A549 treated with Mapracorat at 1 μM for 4 hours (cell line): ENCODE measurements at places on chromosomes 5 and 9. TPM values are rescaled to one million over a fixed set of nuclear protein-coding genes. Genes with fewer than 3 reads are reported as not detected.

Gene IFNB1
- total RNA-seq, result not detected in 5 replicates

Gene SPATA31A1
- not detected in 5 replicates for total RNA-seq

Gene PLAC8L1
- not detected in 5 replicates for total RNA-seq

Gene SLC35D2
- 16.9 to 21.9 TPM (median 20.8 TPM) in 5 replicates for total RNA-seq

Gene HRH2
- total RNA-seq, result 0.38 to 0.70 TPM (median 0.53 TPM) in 5 replicates

Gene LCN15
- not detected in 5 replicates for total RNA-seq

Gene DND1
- 0.66 to 1.0 TPM (median 0.88 TPM) in 5 replicates for total RNA-seq

Gene ITK
- total RNA-seq, result 0.05 TPM in 3 of 5 replicates, not detected in the others

Gene BAG1
- total RNA-seq, result 121 to 144 TPM (median 138 TPM) in 5 replicates

Gene GABRA1
- total RNA-seq, result not detected in 5 replicates

Gene CXCL14
- total RNA-seq, result 0.09 to 0.24 TPM (median 0.17 TPM) in 3 of 5 replicates, not detected in the others

Gene IL13
- 0.11 to 0.14 TPM in 2 of 5 replicates, not detected in the others for total RNA-seq

Gene HMMR
- 21.3 to 28.0 TPM (median 25.2 TPM) in 5 replicates for total RNA-seq

Gene F2RL1
- total RNA-seq, result 237 to 269 TPM (median 265 TPM) in 5 replicates

Gene GCNT4
- total RNA-seq, result 0.27 to 0.40 TPM (median 0.36 TPM) in 5 replicates

Gene AK1
- 50.6 to 85.5 TPM (median 74.9 TPM) in 5 replicates for total RNA-seq

Gene RFESD
- 1.0 to 3.4 TPM (median 1.8 TPM) in 5 replicates for total RNA-seq

Gene CRAT
- 23.6 to 31.4 TPM (median 29.1 TPM) in 5 replicates for total RNA-seq

Gene C9orf50
- 0.36 TPM in 1 of 5 replicates, not detected in the others for total RNA-seq

Gene PCDHA10
- total RNA-seq, result 0.01 to 0.06 TPM (median 0.03 TPM) in 4 of 5 replicates, not detected in the other

Gene UGT3A2
- total RNA-seq, result not detected in 5 replicates

Gene ROPN1L
- total RNA-seq, result 1.1 to 2.9 TPM (median 2.6 TPM) in 5 replicates

Gene CDX1
- not detected in 5 replicates for total RNA-seq

Gene SPINK6
- total RNA-seq, result 0.45 to 1.1 TPM (median 0.57 TPM) in 5 replicates

Gene FOXI1
- not detected in 5 replicates for total RNA-seq

Gene OGN
- not detected in 5 replicates for total RNA-seq

Gene PFN3
- not detected in 5 replicates for total RNA-seq

Gene CEP78
- total RNA-seq, result 16.0 to 19.4 TPM (median 18.5 TPM) in 5 replicates
